Gastrocnemius medialis (tissue), 4 donors: ENCODE measurements at places on chromosomes 2 and 18. TPM values are rescaled to one million over a fixed set of nuclear protein-coding genes. Genes with fewer than 3 reads are reported as not detected.

DNA sequence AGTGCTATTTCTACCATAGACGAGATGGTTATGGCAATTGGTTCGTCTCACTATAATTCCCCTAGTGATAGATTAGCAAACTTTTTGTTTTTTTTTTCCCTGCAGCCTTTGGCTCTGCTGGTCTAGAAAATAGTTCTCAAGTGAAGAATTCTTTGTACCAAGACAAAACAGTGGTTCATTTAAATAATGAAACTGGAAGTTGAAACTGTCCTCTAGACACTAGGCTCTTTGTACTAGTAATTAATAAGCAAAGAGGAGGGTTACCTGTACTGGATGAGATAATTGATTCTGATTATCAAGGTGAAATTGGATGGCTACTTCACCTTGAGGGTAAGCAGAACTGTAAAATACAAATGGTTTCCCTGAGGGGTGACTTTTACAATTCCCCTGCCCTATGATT, 156.9 kb upstream of the DCC start:
- DNase-seq: no peak

DNA sequence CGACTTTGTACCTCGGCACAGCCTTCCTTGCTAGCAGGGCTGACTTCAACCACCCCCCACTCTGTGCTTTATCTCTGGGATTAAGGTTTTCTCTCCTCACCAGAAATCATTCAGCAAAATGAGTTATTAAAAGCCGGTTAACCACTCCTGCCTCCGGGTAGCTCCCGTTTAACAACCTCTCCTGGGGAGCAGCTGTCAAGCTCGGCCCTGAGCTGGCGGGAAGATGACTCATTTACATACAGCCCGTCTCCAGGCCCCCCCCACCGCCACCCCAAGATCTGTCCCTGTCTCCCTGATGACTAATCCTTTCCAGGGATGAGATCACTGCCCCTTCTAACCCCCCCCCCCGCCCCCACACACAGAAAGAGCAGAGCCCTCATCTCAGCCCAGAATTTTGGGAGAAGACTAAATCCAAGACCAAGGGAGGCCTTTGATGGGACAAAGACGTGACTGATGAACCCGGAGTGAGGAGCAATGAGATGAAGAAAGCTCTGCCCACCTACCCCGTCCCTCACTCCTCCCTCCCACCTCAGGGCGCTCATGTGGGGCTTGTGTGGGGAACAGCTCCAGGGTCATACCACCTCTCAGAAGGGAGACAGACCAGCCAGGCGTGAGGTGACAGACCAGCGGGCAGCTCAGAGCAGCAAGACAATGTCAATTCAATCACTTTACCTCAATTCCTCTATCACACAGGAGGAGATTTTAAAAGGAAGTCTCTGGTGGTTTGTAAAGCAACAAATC, 131.4 kb downstream of the MSH2 start:
- DNase-seq: no peak

GREB1L gene
- 7.6 TPM for total RNA-seq

- no peak for DNase-seq
Measured at GRCh38 chr18:62179213-62179612, 7.6 kb downstream of the PIGN start.

DNA sequence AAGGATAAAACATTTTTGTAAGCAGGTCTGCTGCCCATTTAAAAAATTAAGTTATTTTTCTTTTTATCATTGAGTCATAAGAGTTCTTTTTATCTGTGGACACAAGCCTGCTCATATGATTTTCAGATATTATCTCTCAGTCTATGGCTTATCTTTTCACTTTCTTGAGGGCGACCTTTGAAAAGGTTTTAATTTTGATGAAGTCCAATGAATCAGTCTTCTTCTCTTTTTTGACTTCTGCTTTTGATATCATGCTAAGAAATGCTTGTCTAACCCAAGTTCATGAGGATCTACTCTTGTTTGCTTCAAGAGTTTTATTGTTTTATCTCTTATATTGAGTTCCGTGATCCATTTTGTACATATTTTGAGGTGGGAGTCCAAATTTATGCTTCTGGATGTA, 36.5 kb downstream of the PSMD14 start:
- no peak for DNase-seq

DNA sequence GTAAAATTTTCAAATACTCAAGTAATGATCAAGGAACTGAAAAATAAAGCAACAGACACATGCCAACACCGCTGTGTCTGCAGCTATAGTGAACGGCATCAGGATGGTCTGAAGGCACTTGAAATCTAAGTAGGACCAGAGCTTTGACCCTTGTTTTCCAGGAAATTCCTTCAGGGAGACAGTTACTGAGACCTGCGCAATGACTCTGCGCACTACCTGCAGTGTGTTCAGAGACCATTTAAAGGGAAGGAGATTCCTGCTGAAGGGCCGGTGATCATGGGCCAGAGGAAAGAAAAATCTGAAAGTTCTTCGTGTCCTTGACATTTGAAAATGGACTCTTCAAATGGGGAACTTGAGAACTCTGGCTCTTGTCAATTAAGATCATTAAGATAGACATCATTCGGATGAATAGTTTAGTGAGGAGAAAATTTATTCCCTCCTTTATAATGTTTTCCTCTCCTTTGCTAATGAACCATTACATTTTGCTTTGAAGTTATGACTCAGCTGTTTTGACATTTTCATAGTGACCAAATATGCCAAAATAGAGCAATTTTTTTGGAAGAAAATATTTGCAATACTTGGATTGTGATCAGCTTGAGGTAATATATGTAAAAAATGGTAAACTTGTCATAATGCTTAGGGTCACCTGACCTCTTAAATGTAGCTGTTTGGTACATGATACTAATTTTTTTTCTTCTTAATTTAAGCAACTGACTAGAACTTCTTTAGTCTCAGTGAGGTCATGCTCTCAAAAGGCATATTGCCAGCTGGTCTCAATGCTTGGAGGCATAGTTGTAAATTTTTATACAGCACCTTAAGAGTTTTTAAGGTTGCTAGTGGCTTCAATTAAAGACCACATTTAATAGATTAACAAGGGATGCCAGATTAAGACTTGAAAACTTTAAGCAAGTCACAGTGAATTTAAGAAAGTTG, 329.3 kb downstream of the ARHGAP15 start:
- no peak for DNase-seq

BCL2 gene
- total RNA-seq: 19.1 TPM
